ENCODE measurements at places on chromosomes 7 and 10. TPM values are rescaled to one million over a fixed set of nuclear protein-coding genes. Genes with fewer than 3 reads are reported as not detected.

Gene SGMS1
- 61.2 TPM for total RNA-seq

Gene CEP55
- 2.7 TPM for total RNA-seq

Gene ATOH7
- not detected for total RNA-seq

Gene ZNF853
- total RNA-seq, result 1.6 TPM

Gene ARHGAP21
- total RNA-seq, result 113 TPM

Gene OR13A1
- total RNA-seq, result not detected

Gene CCDC172
- not detected for total RNA-seq

Gene TRIL
- 6.3 TPM for total RNA-seq

Measured in fibroblast of the aortic adventitia (primary cell).